ENCODE measurements at places on chromosomes 6 and 20. TPM values are rescaled to one million over a fixed set of nuclear protein-coding genes. Genes with fewer than 3 reads are reported as not detected.

- no peaks in the 10 kb centered on the region for H3K36me3 ChIP-seq
- H3K27ac ChIP-seq = no peak overlapping the region
- no peak for DNase-seq
- H3K4me1 ChIP-seq = no peaks in the 10 kb centered on the region
Measured at GRCh38 chr20:59708326-59708725, 104.0 kb downstream of the PHACTR3 start.

The MYB gene
- 2.5 TPM for total RNA-seq

The DNAH8 gene
- not detected for total RNA-seq

DNA sequence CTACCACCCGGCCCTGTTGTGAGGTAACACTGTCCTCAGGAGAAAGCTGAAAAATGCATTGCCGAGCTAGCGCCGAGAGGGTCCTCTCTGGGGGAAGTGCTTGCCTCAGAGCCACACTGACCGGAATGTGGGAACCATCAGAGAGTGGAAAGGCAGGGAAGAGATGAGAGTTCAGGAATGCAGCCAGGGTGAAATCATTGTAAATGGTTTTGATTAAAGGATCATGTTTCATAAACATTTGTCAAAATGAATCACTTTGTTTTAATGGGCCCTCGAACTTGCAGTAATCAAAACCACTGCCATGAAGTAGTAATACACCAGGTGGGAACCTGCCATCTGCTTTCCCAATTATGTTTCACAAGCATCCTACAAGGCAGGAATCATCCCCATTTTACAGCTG, 16.9 kb upstream of the IL17F start:
- DNase-seq = no peak
- no peak overlapping the region for H3K27ac ChIP-seq
- no peak overlapping the region for H3K4me3 ChIP-seq
- H3K27me3 ChIP-seq = no peaks in the 10 kb centered on the region

- no peaks in the 10 kb centered on the region for H3K36me3 ChIP-seq
- H3K27me3 ChIP-seq = no peaks in the 10 kb centered on the region
- DNase-seq = no peak
- H3K27ac ChIP-seq = no peak overlapping the region
- H3K4me1 ChIP-seq = no peaks in the 10 kb centered on the region
Measured at GRCh38 chr6:356828-357251, 34.7 kb upstream of the IRF4 start.

GRCh38 chr6:128036808-128037570, 136.1 kb upstream of the THEMIS start:
- no peak overlapping the region for H3K4me3 ChIP-seq
- DNase-seq = no peak
- H3K27ac ChIP-seq = no peak overlapping the region
- H3K36me3 ChIP-seq = no peaks in the 10 kb centered on the region
- no peaks in the 10 kb centered on the region for H3K27me3 ChIP-seq

DNA sequence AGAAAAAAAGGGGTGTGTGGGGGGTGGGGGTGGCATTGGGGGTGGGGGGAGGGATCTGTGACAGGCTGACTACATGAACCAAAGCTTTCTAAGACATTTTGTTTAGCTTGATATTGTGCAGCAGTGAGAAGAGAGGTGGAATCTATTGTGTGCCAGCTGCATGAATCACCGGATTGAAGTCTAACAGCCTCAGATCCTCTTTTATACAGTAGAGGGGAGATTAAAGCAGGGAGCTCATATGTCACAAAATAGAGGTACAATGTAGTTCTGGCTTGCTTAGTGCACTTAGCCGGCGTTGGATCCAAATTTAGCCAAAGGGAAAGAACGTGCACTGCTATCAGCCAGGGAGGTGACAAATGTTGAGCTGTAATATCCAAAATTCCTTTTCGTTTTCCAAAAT, 404.2 kb upstream of the CITED2 start:
- H3K4me3 ChIP-seq = no peak overlapping the region
- H3K27me3 ChIP-seq = no peaks in the 10 kb centered on the region
- no peaks in the 10 kb centered on the region for H3K4me1 ChIP-seq

The MLN gene
- not detected for total RNA-seq

The EDN3 gene
- total RNA-seq = 220 TPM

- no peak overlapping the region for H3K27ac ChIP-seq
- no peak overlapping the region for H3K4me3 ChIP-seq
- H3K36me3 ChIP-seq = no peaks in the 10 kb centered on the region
- no peaks in the 10 kb centered on the region for H3K27me3 ChIP-seq
Measured at GRCh38 chr6:168532070-168532469, 91.1 kb downstream of the SMOC2 start.

DNA sequence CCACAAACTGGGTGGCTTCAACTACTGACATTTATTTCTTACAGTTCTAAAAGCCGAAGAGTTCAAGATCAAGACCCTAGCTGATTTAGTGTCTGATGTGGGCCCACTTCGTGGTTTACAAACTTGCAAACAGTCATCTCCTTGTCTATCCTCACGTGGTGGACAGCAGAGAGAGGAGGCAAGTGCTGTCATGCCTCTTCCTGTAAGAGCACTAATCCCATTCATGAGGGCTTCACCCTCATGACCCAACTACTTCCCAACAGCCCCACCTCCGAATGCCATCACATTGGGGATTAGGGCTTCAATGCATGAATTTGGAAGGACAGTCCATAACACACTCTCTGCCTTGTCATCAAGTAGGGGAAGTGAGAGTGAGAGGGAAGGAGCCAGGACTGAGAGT, 15.6 kb upstream of the ISM1 start:
- no peak overlapping the region for H3K4me3 ChIP-seq
- no peaks in the 10 kb centered on the region for H3K36me3 ChIP-seq
- H3K4me1 ChIP-seq = peaks cover 13% of the 10 kb centered on the region
- H3K27ac ChIP-seq = no peak overlapping the region

GRCh38 chr6:122754191-122754731, 25.3 kb upstream of the FABP7 start:
- no peaks in the 10 kb centered on the region for H3K27me3 ChIP-seq
- H3K36me3 ChIP-seq = no peaks in the 10 kb centered on the region
- no peak overlapping the region for H3K4me3 ChIP-seq
- no peaks in the 10 kb centered on the region for H3K4me1 ChIP-seq

GRCh38 chr6:160973311-160974250, 18.0 kb upstream of the MAP3K4 start:
- no peaks in the 10 kb centered on the region for H3K27me3 ChIP-seq
- H3K27ac ChIP-seq = peak overlapping the region; percentile 74
- DNase-seq = no peak
- H3K36me3 ChIP-seq = no peaks in the 10 kb centered on the region

- no peaks in the 10 kb centered on the region for H3K36me3 ChIP-seq
- no peaks in the 10 kb centered on the region for H3K27me3 ChIP-seq
- no peak overlapping the region for H3K4me3 ChIP-seq
- H3K4me1 ChIP-seq = no peaks in the 10 kb centered on the region
- DNase-seq = no peak
Measured at GRCh38 chr20:1307171-1307570, 21.8 kb downstream of the SDCBP2 start.

The PI16 gene
- total RNA-seq = 88.6 TPM

The KIF25 gene
- total RNA-seq = not detected

The ZSCAN12 gene
- total RNA-seq = 5.9 TPM

GRCh38 chr6:145147981-145148749, 587.2 kb downstream of the EPM2A start:
- H3K4me3 ChIP-seq = no peak overlapping the region
- H3K4me1 ChIP-seq = no peaks in the 10 kb centered on the region
- H3K27ac ChIP-seq = no peak overlapping the region
- DNase-seq = no peak
